Breast epithelium (tissue), 4 donors: ENCODE measurements at places on chromosomes 7 and 10.
A peak's percentile ranks its signal among the peaks of the same experiment; 100 is the strongest.

GRCh38 chr10:22927661-22928403, at the start of gene ARMC3:
ARMC3 (plus strand) TSS chr10:22928053; CDS start chr10:22931997, 3,944 bp downstream.
- no peak within 1 kb of the TSS for H3K27ac ChIP-seq
- H3K27me3 ChIP-seq: peaks cover 14% of the 10 kb centered on the region
- H3K4me3 ChIP-seq: peak within 1 kb of the TSS; percentile 61
- H3K36me3 ChIP-seq: no peaks in the 10 kb centered on the region
- DNase-seq: no peak
- H3K4me1 ChIP-seq: no peaks in the 10 kb centered on the region

GRCh38 chr10:62724465-62724864, 80.1 kb upstream of the ADO start:
- no peak for DNase-seq
- no peak overlapping the region for H3K27ac ChIP-seq
- no peaks in the 10 kb centered on the region for H3K36me3 ChIP-seq
- no peaks in the 10 kb centered on the region for H3K27me3 ChIP-seq
- no peak overlapping the region for H3K4me3 ChIP-seq

- H3K27ac ChIP-seq: peak overlapping the region; percentile 60
- H3K4me1 ChIP-seq: no peaks in the 10 kb centered on the region
- DNase-seq: no peak
- H3K27me3 ChIP-seq: no peaks in the 10 kb centered on the region
- no peak overlapping the region for H3K4me3 ChIP-seq
- peaks cover 17% of the 10 kb centered on the region for H3K36me3 ChIP-seq
These were observed 62.1 kb downstream of the VWA2 start for GRCh38 chr10:114301177-114301576.

DNA sequence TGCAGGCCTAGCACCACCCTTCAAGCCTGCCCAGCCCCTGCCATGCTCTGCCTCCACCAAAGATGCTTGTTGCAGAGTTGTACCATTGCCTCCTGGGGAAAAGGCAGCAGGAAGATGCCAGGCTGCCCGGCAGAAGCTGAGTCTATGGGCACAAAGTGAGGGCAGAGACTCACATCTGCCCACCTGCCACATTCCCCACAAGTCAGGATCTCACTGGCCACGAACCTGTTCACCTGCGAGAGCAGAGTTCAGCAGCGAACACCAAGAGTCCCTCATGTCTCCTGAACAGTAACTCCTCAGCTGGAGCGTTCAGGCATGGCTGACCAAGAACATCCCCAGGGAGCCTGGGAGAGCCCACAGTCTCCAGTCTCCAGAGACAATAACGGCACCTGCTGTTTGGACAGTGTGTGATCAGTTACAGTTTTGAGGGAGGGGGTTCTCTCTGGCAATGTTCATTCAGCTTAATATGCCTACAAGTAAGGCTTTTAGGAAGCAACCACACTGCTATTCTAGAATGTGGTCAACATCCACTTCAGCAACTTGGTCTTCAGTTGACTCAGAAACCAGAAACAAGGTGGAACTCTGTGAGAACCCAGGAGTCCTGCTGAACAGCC, 78.5 kb downstream of the GRID1 start:
- H3K27ac ChIP-seq: no peak overlapping the region
- H3K36me3 ChIP-seq: no peaks in the 10 kb centered on the region
- H3K4me1 ChIP-seq: no peaks in the 10 kb centered on the region
- DNase-seq: peak; percentile 12

DNA sequence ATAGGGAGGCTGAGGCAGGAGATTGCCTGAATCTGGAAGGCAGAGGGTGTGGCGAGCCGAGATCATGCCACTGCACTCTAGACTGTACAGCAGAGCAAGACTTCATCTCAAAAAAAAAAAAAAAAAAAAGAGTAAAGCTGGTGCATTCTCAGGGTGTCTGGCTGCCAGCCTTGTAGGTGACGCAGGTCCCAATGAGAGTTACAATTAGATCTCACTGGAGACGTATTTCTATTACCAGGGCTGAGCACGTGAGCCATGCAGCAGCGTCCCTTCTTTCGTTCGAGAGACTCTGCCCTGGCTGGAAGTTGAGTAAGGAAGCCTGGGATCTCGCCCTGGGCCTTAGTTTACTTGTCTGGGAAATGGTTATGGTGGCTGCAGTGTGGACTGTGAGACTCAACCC, 22.4 kb upstream of the ZMIZ1 start:
- H3K4me1 ChIP-seq: no peaks in the 10 kb centered on the region
- no peak overlapping the region for H3K27ac ChIP-seq
- no peak overlapping the region for H3K4me3 ChIP-seq
- DNase-seq: peak; percentile 15
- H3K27me3 ChIP-seq: no peaks in the 10 kb centered on the region

- H3K27ac ChIP-seq: no peak overlapping the region
- no peaks in the 10 kb centered on the region for H3K27me3 ChIP-seq
- H3K36me3 ChIP-seq: no peaks in the 10 kb centered on the region
- no peaks in the 10 kb centered on the region for H3K4me1 ChIP-seq
These were observed 80.8 kb upstream of the RHOBTB1 start for GRCh38 chr10:61024856-61025201.

- H3K4me1 ChIP-seq: no peaks in the 10 kb centered on the region
- H3K27me3 ChIP-seq: no peaks in the 10 kb centered on the region
- no peak overlapping the region for H3K4me3 ChIP-seq
- no peaks in the 10 kb centered on the region for H3K36me3 ChIP-seq
These were observed 92.9 kb downstream of the MDFIC start for GRCh38 chr7:115014794-115015193.

GRCh38 chr7:38545977-38546376, 85.2 kb downstream of the AMPH start:
- no peaks in the 10 kb centered on the region for H3K36me3 ChIP-seq
- H3K4me3 ChIP-seq: no peak overlapping the region
- no peak for DNase-seq
- no peaks in the 10 kb centered on the region for H3K27me3 ChIP-seq

GRCh38 chr7:131106681-131107336, 220.9 kb upstream of the MKLN1 start:
- H3K27me3 ChIP-seq: no peaks in the 10 kb centered on the region
- no peaks in the 10 kb centered on the region for H3K4me1 ChIP-seq
- peak; percentile 58 for DNase-seq
- peak overlapping the region; percentile 100 for H3K27ac ChIP-seq
- H3K4me3 ChIP-seq: peak overlapping the region; percentile 97

DNA sequence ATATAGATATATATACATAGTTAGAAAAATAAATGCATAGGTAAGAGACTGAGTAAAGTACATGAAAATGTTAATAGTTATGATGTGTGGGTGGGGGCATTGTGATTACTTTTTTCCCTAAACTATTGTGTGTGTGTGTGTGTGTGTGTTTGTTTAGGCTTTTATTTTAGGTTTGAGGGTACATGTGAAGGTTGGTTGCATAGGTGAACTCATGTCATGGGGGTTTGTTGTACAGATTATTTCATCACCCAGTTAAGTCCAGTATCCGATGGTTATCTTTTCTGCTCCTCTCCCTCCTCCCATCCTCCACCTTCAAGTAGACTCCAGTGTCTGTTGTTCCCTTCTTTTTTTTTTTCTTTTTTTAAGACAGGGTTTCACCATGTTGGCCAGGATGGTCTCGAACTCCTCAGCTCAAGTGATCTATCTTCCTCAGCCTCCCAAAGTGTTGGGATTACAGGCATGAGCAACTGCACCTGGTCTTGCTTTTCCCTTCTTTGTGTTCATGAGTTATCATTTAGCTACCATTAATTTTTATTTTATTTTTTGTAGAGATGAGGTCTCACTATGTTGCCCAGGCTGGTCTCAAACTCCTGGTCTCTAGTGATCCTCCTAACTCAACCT, 1.9 kb upstream of the RUFY2 start:
- H3K4me1 ChIP-seq: no peaks in the 10 kb centered on the region
- no peak overlapping the region for H3K27ac ChIP-seq
- H3K4me3 ChIP-seq: no peak overlapping the region
- no peaks in the 10 kb centered on the region for H3K27me3 ChIP-seq

- no peaks in the 10 kb centered on the region for H3K4me1 ChIP-seq
- no peak overlapping the region for H3K4me3 ChIP-seq
- no peaks in the 10 kb centered on the region for H3K27me3 ChIP-seq
These were observed 87.3 kb upstream of the TES start for GRCh38 chr7:116122972-116123595.

GRCh38 chr10:122019414-122019975, 30.5 kb downstream of the TACC2 start:
- DNase-seq: peak; percentile 67
- H3K27me3 ChIP-seq: no peaks in the 10 kb centered on the region
- H3K36me3 ChIP-seq: no peaks in the 10 kb centered on the region
- H3K27ac ChIP-seq: peak overlapping the region; percentile 80
- H3K4me1 ChIP-seq: peaks cover 3% of the 10 kb centered on the region

GRCh38 chr10:110356628-110357245, 52.0 kb upstream of the SMNDC1 start:
- no peaks in the 10 kb centered on the region for H3K4me1 ChIP-seq
- H3K27ac ChIP-seq: peak overlapping the region; percentile 6
- H3K36me3 ChIP-seq: no peaks in the 10 kb centered on the region
- peak; percentile 68 for DNase-seq
- no peaks in the 10 kb centered on the region for H3K27me3 ChIP-seq
- H3K4me3 ChIP-seq: peak overlapping the region; percentile 30

GRCh38 chr7:116434820-116435341, 64.7 kb upstream of the CAV2 start:
- no peaks in the 10 kb centered on the region for H3K36me3 ChIP-seq
- no peaks in the 10 kb centered on the region for H3K4me1 ChIP-seq
- no peak for DNase-seq
- no peak overlapping the region for H3K4me3 ChIP-seq
- H3K27ac ChIP-seq: no peak overlapping the region

GRCh38 chr10:107616031-107616430, 451.5 kb upstream of the SORCS1 start:
- no peaks in the 10 kb centered on the region for H3K36me3 ChIP-seq
- H3K4me3 ChIP-seq: no peak overlapping the region
- H3K4me1 ChIP-seq: no peaks in the 10 kb centered on the region
- no peak for DNase-seq

GRCh38 chr7:77308792-77309191, 107.4 kb downstream of the GSAP start:
- no peak for DNase-seq
- no peak overlapping the region for H3K4me3 ChIP-seq
- H3K4me1 ChIP-seq: no peaks in the 10 kb centered on the region
- H3K36me3 ChIP-seq: no peaks in the 10 kb centered on the region
- H3K27me3 ChIP-seq: no peaks in the 10 kb centered on the region

- H3K27me3 ChIP-seq: no peaks in the 10 kb centered on the region
- no peaks in the 10 kb centered on the region for H3K36me3 ChIP-seq
- DNase-seq: no peak
- H3K4me3 ChIP-seq: no peak overlapping the region
- H3K4me1 ChIP-seq: no peaks in the 10 kb centered on the region
These were observed 10.4 kb downstream of the KLHL7 start for GRCh38 chr7:23115991-23116390.

DNA sequence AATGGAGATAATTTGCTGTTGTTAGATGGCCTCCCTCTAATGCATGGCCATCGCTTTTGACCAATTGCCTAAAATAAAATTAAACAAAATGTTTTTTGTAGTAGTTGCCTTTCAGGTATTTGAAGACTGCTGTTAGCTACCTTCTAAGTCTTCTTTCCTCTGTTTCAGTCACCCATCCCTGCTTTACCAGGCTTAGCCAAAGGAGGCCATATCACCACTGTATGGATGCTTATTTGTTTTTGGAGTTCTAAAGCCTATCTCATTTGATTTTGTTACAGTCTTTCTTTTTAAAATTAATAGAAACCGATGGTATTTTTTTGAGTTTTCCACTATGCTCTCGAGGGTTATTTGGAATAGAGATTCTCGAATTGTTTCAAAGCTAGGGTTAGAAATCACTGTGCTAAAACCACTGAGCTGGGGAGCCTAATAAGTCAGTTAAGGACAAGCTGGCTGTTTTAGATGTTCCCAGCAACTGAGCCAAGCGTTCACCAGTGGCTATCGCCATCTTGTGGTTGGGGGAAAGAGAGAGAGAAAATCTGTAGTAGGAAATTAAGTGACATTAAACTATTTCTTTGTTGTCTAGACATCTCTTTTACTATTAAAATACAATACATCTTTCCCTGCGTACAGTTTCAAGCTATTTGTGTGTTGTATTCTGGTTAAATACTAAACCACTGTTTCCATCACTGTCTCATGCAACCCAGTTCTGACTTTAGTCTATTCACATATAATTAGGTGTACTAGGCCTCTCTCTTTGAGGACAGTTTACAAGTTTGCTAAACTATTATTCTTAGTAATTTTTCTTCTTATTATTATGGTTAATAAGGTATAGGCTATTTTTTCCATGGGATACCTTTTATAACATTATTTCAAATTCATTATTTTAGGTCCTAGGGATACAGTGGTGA, 52.2 kb downstream of the GPR158 start:
- no peak overlapping the region for H3K4me3 ChIP-seq
- DNase-seq: no peak
- H3K27ac ChIP-seq: no peak overlapping the region
- no peaks in the 10 kb centered on the region for H3K4me1 ChIP-seq
- no peaks in the 10 kb centered on the region for H3K27me3 ChIP-seq

DNA sequence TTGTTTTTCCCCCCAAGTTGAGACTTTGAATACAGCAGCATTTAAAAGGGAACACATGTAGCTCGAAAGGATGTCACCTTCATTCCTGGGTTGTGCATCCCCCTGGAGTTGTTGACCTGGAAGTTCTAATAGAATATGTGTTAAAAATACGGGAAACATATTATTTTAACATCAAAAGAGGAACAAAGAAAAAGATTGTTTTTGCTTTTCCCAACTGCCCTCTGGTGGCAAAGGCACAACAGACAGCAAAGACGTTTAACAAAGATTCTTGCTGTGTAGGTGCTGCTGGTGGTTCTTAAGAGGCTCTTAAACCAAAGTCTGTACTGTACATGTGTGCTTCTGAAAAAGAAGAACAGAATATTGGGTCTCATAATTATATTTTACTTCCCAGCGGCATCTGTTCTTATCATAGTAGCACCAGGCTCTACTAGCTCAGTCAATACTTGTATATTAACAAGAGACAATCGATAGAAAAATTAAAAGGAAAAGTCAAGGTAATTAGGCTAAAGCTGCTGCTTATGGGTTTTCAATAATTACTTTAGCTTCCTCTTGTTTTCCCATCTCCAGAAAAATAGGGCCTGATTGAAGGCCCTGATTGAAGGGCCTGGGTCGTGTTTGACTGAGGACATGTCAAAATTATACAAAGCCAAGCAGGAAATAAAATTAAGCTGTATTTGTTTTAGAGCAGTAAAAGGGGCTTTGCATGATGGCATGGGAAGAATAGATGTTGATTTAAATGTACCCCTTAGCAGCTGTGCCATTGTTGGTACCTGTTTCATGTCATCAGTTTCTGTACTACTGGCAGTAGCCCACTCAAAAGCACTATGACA, 384.2 kb upstream of the LRGUK start:
- H3K36me3 ChIP-seq: no peaks in the 10 kb centered on the region
- H3K27me3 ChIP-seq: no peaks in the 10 kb centered on the region
- no peaks in the 10 kb centered on the region for H3K4me1 ChIP-seq
- no peak overlapping the region for H3K27ac ChIP-seq
- no peak overlapping the region for H3K4me3 ChIP-seq
